ENCODE measurements at places on chromosomes 4 and X.

GRCh38 chr4:10809905-10810304, 125.3 kb upstream of the CLNK start:
- no peak for DNase-seq

DNA sequence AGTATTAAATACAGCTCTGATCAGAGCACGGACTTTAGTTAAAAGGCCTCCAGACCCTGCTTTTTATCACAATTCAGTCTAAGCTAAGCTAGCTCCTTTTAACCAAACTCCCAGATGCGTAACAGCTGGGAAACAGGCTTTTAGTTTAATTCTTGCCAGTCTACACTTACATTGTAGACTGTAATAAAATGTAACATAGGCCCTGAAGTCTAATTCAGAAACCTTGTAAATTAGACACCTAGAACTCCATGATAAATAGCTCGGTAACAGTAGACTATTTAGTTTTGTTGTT, 20.1 kb downstream of the FBXO8 start:
- no peak for DNase-seq

- DNase-seq: no peak
Observed at GRCh38 chrX:20300822-20301221, 34.1 kb upstream of the RPS6KA3 start.

DNA sequence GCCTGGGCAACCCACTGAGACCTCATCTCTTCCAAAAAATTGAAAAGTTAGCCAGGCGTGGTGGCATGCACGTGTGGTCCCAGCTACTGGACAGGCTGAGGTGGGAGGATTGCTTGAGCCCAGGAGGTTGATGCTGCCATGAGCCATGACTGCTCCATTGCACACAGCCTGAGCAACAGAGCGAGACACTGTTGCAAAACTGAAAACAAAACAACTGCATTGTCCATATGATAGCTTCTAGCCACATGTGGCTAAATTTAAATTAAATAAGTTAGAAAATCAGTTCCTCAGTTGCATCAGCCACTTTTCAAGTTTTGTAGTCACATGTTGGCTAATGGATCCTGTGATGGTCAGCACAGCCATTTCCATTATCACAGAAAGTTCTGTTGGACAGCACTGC, 67.9 kb downstream of the GAB1 start:
- no peak for DNase-seq

DNA sequence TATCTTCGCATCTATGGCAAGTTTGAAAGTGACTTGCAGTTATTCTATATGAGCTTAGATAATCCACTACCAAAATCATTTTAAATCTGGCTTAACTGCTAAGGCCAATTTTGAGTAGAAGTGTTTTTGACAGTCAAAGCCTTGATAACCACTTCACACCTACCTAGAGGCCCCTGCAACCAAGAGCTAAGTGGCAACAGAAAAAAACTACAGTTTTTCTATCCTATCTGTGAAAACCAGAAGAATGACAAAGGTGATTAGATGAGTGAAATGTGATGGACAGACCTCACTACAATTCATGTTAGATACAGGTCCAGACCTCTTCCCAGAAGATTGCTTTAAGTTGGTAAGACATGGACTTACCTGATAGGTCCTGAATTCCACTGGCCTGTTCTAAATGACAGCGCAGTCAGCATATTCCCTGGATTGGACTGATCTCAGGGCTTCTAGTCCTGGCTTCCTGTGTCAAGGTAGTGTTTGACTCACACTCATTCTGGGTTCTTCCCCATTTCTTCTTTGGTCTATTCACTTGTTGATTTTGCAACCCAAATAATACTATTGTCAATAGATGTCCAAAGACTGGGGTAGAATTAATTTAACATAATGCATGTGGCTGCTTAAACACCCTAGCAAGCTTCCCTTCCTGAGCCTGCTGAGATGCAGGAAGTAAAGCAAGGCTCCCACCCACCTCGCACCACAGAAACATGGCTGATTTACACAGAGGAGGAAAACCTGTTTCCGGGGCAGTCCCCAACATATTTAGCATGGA, 65.1 kb downstream of the PPP3CA start:
- no peak for DNase-seq

- DNase-seq: no peak
Observed at GRCh38 chr4:113260688-113261087, 211.2 kb downstream of the ANK2 start.

DNA sequence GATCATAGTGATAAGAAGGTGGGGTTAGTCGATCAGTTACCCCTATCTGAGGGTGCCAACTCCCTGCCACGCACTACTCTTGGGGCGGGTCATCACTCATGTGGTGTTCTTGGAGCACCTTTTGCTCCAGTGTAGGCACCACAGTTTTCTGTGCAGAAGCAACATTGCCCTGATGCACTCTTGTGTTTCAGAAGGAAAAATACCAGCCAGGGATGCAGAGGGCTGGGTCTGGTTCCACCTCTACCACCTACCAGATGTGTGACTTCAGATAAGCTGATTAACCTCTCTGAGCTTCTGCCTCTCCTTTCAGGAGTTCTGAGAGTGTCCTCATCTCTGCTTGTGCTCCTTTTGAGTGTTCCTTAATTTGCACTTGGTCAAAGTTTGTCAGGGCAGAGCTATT, 29.9 kb upstream of the PROM1 start:
- no peak for DNase-seq

- no peak for DNase-seq
Observed at GRCh38 chr4:20565075-20565721, 135.1 kb upstream of the PACRGL start.

DNA sequence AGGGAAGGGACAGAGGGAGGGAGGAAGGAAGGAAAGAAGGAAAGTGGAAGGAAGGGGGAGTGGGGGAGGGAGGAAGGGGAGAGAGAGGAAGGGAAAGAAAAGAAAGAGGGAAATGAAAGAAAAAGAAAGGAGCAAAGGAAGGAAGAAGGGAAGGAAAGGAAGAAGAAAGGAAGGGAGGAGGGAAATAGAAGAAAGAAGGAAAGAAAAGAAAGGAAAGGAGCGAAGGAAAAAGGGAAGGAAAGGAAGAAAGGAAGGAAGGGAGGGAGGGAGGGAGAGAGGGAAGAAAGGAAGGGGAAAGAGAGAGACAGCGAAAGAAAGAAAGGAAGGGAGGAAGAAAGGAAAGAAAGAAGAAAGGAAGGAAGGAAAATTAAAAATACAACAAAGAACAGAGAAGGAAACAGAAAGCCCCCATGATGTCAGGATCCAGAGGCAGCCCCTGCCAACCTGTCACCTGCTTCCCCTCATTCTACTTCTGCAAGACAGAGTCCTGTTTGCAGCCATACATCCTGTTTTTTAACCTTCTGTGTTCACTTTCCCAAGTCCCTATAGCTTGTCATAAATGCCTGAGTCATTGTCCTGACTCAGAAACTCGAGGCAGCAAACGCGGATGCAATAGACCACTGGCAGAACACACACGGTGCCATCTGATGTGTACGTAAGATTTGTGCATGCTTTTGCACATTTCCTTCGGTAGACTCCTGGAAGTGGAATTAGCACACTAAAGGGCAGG, 77.0 kb upstream of the C4orf50 start:
- DNase-seq: no peak

DNA sequence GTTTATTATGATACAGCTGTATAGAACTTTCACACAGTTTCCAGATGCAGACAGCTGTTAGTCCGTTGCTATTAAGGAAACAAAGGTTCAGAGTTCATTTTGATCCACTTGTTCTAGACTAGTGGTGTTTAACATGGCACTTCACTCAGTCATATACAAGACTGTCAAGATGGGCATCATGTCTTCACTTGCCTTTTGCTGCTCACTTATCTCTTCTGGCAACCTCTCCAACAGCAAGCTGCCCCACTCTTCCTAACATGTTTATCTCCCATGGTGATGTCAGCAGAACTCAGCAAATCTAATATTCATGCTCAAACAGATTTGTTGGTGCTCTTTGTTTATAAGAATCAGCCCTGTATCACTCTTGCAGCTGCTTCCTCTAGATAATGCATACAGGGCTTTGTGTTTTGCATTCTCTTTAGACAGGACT, 236.2 kb upstream of the HAND2 start:
- DNase-seq: no peak

DNA sequence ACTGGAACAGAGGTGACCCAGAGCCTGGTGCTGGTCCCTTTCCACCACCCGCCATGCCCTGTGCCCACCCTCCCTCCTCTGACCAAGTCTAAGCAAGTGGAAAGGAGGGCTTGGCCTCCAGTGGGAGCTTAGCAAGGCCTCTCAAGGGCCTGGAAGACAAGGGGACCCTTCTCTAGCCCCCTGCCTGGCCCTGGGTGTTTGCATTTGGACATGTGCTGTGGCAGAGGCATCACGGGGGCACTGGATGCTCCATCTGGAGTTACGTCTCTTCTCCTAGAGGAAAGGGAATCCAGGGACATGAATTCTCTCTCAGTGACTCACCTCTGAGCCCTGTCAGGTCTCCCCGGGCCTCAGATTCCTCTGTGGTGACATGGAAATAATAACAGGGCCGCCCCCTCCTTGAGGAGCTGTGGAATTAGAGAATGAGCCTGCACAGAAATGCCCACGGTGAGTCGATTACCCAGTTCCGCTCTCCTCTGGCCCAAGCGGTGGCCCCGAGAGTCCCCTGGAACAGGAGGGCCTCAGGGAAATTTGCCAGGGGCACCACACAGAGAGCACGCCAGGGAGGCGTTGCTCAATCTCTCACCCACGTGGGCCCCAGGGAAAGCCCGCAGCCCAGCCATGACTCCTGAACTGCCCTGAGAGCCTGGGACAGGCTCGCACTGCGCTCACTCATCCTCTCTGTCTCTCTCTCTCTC, 189.6 kb downstream of the BCOR start:
- DNase-seq: no peak

GRCh38 chr4:14841801-14842768, 160.2 kb upstream of the CPEB2 start:
- DNase-seq: no peak

DNA sequence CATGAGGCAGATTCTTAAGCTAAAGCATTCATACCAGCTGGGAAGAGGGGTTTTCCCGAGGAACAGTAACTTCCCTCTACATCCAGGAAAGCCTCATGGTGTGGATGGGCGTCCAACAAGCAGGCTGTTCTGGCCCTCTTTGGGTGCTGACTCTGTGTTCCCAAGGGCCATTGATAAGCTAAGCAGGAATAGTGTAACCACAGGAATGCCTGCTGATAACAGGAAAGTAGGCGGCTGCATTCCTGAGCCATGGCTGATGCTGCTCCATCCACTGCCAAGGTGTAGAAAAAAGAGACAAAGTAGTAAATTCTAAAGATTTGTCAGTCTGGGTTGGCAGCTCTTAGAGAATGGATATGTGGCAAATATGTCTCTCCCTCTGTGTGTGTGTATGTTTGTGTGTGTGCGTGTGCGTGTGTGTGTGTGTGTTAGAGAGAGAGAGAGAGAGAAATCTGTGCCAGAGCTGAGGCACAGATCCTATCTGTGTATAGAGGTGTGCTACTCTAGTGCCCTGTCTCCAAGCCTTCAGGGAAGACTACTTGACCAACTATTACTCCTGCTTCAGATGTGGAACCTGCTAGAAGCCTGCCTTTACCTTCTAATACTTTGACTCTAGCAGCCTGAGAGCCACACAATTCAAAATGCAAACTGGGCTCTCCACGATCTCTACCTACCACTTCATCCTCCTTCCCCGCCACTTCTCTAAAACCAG, 353.1 kb upstream of the NR3C2 start:
- no peak for DNase-seq

DNA sequence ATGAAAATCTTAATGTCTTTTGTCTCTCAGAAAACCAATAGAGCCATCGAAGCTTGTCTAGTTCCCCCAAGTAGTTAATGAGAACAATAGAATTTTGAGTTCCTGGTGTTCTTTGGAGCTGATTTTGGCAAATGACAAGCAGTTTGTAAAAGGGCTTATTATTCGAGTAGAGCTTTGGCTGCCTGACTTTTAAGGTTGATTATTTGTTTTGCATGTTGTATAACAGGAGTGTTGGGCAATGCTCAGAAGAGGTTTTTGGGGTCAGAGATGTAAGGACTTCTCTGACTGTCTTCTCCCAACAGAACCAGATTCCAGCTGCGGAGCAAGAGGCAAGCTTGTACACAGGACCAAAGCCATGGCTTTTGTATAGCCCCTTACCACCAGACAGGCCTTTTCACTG, 30.0 kb downstream of the ZCCHC12 start:
- DNase-seq: no peak

All from stimulated activated CD4-positive, alpha-beta T cell treated with anti-CD3 and anti-CD28 coated beads, Interleukin-15, amount 100 ng/mL, for 48 hours (primary cell).